Dermis microvascular lymphatic vessel endothelial cell (primary cell): ENCODE measurements at places on chromosomes 13 and 19. TPM values are rescaled to one million over a fixed set of nuclear protein-coding genes. Genes with fewer than 3 reads are reported as not detected.

The SELENOV gene
- not detected in 2 replicates for total RNA-seq

The CEACAM21 gene
- 10.8 and 17.7 TPM in 2 replicates for total RNA-seq

The RNF225 gene
- total RNA-seq: not detected in 2 replicates

The SIAH3 gene
- total RNA-seq: not detected in 2 replicates

The ZNF799 gene
- 4.6 and 6.6 TPM in 2 replicates for total RNA-seq

The ATP7B gene
- 5.1 and 6.1 TPM in 2 replicates for total RNA-seq

The SMIM17 gene
- total RNA-seq: 0.26 and 0.51 TPM in 2 replicates

The FDX2 gene
- 14.6 and 15.4 TPM in 2 replicates for total RNA-seq

The NEK5 gene
- total RNA-seq: under 0.01 and 0.13 TPM in 2 replicates

The ZNF813 gene
- 2.7 and 6.2 TPM in 2 replicates for total RNA-seq

The SPRY2 gene
- 8.9 and 17.6 TPM in 2 replicates for total RNA-seq
